ENCODE measurements at places on chromosomes 16 and 17.

GRCh38 chr16:85788819-85789218 is 10.5 kb downstream of the EMC8 start:
- no peak for DNase-seq

DNA sequence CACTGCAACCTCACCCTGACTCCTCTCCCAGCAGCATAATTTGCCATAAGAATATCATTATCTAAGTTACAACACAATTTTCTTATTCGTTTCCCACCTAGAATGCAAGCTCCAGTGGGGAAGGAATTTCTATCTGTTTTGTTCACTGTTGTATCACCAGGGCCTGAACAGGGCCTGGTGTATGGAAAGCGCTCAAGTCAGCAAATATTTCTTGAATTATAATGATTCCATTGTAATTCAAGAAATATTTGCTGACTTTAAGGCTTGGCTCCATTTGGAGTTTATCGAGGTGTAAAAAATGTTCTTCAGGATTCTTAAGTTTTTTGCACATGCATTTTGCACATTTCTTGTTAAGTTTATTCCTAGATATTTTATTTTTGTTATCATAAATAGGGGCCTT is 58.4 kb downstream of the RBFOX3 start:
- no peak for DNase-seq

- DNase-seq, result no peak
Observed at GRCh38 chr16:4166821-4167220, 50.6 kb upstream of the ADCY9 start.

DNA sequence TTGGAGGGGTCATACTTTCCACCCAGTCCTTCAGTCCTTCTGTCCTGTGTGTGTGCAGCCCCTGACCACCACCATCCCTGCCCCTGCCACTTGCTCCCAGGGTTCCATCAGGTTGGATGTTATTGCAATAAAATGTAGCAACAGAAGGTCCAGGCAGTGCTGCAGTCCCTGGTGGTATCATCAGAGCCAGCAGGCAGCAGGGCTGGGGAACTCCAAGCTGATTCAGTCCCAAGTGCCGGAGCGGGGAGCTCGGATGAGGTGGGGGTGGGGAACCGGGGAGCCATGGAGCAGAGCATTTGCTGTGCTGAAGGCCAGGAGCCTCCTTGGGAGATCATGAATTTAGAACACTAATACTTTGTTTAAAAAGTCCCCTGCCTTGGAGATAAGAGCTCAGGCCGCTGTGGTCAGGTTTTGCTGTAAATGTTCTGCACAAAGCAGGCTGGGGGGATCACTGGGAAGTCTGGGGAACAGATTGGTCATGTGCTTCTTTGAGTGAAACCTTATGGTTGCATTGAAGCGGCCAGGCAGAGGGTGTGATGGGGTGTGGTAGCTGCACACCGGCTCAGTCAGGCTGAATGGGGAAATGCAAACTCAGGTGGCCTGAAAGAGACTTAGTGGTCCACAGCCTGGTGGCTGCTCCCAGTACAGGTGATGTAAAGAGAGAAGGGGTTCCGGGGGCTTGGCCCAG is 225.9 kb downstream of the SEC14L1 start:
- DNase-seq, result no peak

- DNase-seq, result no peak
Observed at GRCh38 chr16:85284141-85284817, 172.0 kb upstream of the CIBAR2 start.

GRCh38 chr16:66275775-66276428 is 90.6 kb upstream of the CDH5 start:
- no peak for DNase-seq

- no peak for DNase-seq
Observed at GRCh38 chr17:53628011-53628410, 194.7 kb upstream of the KIF2B start.

- DNase-seq, result no peak
Observed at GRCh38 chr16:57264381-57264780, 19.3 kb downstream of the ARL2BP start.

GRCh38 chr17:8776881-8777280 is 18.5 kb upstream of the SPDYE4 start:
- no peak for DNase-seq

- no peak for DNase-seq
Observed at GRCh38 chr17:20314834-20315233, 152.5 kb downstream of the LGALS9B start.

DNA sequence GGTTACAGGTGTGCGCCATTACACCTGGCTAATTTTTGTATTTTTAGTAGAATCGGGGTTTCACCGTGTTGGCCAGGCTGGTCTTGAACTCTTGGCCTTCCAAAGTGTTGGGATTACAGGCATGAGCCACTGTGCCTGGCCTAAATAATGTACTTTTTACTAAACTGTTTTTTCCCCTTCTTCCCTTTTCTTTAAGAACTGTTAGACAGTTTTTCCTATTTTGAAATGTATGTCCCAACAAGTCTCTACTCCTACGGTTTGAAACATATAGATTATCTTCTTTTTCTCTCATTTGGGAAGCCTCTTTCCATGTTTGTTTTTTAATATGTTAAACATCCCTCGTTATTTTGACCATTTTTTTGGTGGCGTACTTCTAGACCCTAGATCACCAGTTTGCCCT is 9.6 kb downstream of the UTP18 start:
- DNase-seq, result no peak

- no peak for DNase-seq
Observed at GRCh38 chr17:16906680-16907079, 65.2 kb downstream of the TNFRSF13B start.

- no peak for DNase-seq
Observed at GRCh38 chr17:6548578-6549330, 7.6 kb downstream of the PITPNM3 start.

All from GM12891 (cell line).